PC-9 (cell line): ENCODE measurements at places on chromosomes 5 and 9. TPM values are rescaled to one million over a fixed set of nuclear protein-coding genes. Genes with fewer than 3 reads are reported as not detected.

The GBGT1 gene
- total RNA-seq = 1.2 and 3.0 TPM in 2 replicates

DNA sequence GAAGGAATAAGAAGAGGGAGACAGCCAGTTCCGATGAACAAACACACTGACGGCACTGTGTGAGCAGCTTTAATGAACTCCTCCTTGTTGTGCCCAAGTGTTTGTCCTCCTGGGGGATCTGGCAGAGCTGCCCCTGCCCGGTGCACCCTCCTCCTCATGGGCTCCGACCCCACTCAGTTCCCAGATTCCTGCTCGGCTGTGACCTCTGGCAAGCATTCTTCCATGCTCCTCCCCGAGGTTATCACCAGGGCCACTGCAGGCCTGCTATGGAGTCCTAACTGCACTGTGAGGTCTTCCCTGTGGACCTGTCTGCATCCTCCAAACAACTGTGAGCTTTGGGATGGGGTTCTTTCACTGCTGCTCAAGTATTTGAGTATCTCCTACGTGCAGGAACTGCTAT is 142.2 kb downstream of the DCP2 start:
- no peak for DNase-seq

- DNase-seq = no peak
These were observed 217.0 kb downstream of the AP3B1 start for GRCh38 chr5:78077369-78078068.

DNA sequence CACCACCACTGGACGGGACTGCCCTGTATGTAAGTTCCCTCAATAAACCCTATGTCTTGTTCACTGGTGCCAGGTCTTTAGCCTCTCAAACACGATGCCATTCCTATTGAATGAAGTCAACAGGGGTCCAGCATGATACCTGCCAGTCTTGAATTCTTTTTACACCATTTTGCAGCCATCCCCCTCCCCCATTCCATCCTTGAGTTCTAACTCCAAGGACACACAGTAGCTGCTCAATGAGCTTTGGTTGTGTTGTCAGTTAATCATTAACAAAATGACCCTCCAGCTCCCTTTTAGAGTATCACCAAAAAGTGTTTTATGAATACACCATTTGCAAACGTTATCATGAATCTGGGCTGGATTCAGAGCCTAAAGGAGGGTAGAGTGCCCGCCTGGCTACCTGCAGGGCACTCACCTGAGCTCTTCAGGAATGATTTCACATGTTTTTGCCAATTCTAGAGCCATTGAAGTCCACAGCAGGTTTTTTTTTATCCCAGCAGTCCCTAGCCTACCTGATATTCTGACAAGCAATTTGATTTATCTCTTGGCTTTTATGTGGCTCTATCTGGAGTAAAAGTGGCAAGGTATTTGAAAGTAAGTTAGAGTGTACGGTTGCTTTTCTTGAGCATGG is 271.8 kb downstream of the SMARCA2 start:
- DNase-seq = no peak

DNA sequence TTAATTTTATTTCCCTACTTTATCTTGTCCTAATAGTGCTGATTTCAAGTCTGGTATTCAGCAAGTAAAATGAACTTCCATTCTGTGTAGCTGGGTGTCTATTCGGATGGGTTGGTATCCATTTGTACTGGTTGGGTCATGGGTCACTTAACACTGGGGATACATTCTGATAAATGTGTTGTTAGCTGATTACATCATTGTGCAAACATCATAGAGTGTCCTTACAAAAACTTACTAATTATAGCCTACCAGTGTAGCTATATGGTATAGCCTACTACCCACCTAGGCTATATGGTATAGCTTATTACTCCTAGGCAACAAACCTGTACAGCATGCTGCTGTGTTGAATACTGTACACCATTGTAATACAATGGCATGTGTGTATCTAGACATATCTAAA is 1373.7 kb upstream of the DMAC1 start:
- no peak for DNase-seq

The THBS4 gene
- total RNA-seq = 6.6 and 8.1 TPM in 2 replicates

DNA sequence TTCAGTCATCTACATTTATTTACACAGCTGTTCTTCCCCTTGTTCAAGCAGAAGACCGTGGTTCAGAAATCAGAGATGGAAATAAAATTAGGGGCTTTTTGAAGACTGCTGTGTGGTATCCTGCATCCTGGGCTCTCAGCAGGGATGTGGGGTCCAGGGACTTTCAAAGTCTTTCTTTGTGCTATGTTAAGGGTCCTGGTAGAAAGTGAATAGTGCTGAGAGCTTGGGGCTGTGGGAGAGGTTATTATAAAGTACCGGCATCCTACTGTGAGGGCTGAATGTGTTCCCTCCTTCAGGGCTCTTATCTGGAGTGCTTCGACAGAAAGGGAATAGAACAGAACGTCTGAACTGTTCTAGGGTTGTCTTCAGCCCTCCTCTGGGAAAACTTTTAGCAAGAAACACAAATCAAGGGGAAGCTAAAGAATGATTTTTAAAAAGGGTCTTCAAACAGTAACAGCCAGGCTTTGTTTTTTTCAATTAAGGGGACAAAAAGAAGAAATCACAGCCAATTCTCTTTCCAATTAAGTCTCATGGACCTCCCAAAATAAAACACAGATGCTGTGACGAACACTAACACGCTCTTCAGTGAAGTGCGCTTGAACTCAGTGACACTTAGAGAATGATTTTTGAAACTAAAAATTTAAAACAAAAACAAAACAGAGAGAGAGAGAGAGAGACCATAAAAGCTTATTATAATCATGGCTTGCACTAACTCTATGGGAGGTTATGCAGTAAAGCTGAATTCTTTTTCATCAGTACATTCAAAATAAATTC is 15.7 kb upstream of the SLC1A3 start:
- DNase-seq = no peak

- DNase-seq = no peak
These were observed 38.0 kb downstream of the CREBRF start for GRCh38 chr5:173094012-173094661.

The SHISAL2B gene
- not detected in 2 replicates for total RNA-seq

DNA sequence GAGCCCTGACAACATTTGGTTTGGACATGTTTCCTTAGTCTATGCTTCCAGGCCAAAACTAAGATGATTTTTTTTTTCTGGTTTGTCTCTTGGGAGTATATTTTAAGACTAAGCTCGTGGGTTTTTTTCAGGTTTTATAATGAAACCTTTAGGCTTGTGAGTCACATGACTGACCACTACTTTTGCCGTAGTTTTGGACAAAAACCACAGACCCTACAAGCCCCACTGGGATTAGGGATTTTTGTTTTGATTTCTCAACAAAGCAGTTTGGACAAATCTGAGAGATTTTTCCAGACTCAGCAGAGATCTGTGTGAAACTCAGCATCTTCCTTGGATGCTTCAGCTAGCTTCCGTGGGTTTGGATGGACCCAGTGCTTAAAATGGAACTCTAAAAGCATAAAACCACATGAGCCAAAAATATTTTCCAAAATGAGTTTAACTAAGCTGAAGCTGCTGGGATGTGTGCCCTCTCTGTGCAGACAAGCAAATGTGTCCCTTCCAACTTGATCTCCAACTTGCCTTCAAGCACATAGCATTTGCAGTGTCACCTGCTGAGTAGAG is 70.3 kb upstream of the SMIM15 start:
- no peak for DNase-seq

The DNAI1 gene
- total RNA-seq = 1.5 and 1.6 TPM in 2 replicates

The GALNT10 gene
- 74.0 and 101 TPM in 2 replicates for total RNA-seq

The GALNT12 gene
- 50.3 and 52.9 TPM in 2 replicates for total RNA-seq

DNA sequence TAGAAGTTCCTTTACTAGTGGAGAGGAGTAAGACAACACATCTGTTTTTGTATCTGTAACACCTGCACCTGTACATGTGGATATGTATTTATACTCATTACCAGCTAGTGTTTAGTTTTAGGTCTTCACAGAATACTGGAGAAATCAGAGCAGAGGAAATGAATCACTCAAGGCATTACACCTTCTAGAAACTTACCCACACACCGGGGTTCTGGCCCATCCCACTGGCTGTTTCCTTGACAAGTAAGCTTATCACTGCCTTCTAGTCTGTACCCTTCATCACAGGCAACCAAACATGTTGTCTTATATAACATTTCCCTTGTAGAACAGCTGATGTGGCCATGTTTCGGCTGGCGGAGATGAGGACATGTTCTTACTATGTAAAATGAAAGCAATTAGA is 76.7 kb downstream of the SVEP1 start:
- DNase-seq = no peak

The HSDL2 gene
- total RNA-seq = 51.9 and 60.6 TPM in 2 replicates

The PCDHGA11 gene
- 0.18 and 0.22 TPM in 2 replicates for total RNA-seq

DNA sequence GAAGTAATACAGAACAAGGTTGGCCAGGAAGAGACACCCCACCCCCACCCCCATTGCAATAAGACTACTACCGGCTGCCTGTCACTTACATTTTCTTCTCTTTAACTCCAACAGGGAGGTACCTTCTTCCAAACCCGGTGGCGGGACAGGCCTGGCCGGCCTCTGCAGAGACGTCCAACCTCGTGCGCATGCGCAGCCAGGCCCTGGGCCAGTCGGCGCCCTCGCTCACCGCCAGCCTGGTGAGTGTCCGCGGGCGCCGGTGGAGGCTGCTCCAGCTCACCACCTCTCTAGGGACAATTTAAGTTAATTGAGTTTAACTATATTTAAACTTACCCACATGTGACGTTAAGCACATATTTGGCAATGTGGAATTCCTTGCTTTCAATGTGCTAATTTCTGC is 192.4 kb downstream of the MAST4 start:
- no peak for DNase-seq

- no peak for DNase-seq
These were observed 55.8 kb downstream of the NFIB start for GRCh38 chr9:14258156-14258555.

GRCh38 chr9:121880343-121880898 is 212.7 kb downstream of the TTLL11 start:
- no peak for DNase-seq

The SLC36A2 gene
- total RNA-seq = not detected in 2 replicates

DNA sequence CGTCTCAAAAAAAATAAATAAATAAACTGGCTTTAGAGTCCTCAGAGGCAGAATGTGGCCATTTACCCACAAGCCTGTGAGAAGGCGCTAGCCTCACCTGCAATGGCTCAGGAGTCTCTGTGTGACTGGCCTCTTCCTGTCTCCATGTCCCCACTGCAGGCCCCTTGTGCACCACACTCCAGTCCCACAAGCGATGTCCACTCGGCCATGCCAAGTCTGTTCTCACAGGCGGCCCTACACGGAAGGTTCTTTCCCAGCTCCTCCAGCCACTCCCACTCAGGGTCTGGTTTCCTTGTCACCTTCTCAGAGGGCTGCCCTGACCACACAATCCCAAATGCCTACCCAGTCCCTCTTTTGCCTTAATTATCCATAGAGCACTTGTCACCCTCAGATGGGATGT is 38.2 kb downstream of the POLR1E start:
- no peak for DNase-seq

GRCh38 chr5:131186561-131187256 is 16.0 kb downstream of the LYRM7 start:
- no peak for DNase-seq

The FCN2 gene
- not detected in 2 replicates for total RNA-seq
